ENCODE measurements at places on chromosomes 6 and 20.

- no peak for DNase-seq
Measured at GRCh38 chr20:47174456-47175243, 181.8 kb downstream of the ZMYND8 start.

- no peak for DNase-seq
Measured at GRCh38 chr6:34514112-34514511, 42.0 kb downstream of the SPDEF start.

- DNase-seq: no peak
Measured at GRCh38 chr6:30198166-30199084, 14.8 kb downstream of the TRIM26 start.

- no peak for DNase-seq
Measured at GRCh38 chr6:107711412-107712236, 112.5 kb downstream of the SCML4 start.

DNA sequence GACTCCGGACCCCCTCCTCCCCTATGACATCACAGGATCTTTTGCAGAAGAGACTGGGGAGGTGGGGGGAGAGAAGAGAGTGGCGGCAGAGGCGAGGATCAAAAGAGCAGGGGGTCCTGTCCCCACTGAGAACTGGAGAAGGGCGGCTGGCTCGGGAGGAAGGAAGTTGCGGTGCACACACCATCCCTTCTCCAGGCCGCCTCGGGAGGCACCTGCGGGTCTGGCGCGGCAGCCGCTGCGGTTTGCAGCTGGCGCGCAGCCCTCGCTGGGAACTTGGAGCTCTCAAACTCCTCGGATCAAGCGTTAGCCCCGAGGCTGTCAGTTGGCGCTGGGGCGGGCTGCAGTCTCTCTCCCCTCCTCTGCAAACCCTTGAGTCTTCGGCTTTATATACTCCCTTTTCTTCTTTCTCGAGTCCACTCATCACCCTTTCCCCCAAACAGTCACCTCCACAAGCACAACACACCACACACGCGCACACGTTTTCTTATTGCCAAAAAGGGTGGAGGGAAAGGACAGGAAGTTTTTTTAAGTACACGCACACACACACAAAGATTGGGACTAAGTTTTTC is 180.7 kb downstream of the TBXT start:
- DNase-seq: no peak

DNA sequence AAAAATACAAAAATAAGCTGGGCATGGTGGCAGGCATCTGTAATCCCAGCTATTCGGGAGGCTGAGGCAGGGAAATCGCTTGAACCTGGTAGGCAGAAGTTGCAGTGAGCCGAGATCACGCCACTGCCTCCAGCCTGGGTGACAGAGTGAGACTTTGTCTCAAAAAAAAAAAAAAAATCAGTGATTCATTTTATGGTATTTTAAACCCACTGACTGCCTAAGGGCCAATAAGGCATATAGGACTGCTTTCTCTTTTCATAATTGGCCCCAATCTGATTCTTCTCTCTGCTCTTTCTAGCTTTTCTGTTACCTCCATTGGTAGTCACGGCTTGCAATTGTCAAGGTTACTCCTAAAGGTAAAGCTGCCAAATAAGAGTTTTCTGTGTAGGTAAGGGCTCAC is 60.2 kb upstream of the ADGRF1 start:
- DNase-seq: no peak

GRCh38 chr6:160031442-160031841 is 62.6 kb downstream of the IGF2R start:
- no peak for DNase-seq

Measured in stimulated activated CD4-positive, alpha-beta T cell treated with anti-CD3 and anti-CD28 coated beads, TNF-alpha, amount 100 ng/mL, for 1 hour (primary cell).